ENCODE measurements at places on chromosomes 6 and 20.

DNA sequence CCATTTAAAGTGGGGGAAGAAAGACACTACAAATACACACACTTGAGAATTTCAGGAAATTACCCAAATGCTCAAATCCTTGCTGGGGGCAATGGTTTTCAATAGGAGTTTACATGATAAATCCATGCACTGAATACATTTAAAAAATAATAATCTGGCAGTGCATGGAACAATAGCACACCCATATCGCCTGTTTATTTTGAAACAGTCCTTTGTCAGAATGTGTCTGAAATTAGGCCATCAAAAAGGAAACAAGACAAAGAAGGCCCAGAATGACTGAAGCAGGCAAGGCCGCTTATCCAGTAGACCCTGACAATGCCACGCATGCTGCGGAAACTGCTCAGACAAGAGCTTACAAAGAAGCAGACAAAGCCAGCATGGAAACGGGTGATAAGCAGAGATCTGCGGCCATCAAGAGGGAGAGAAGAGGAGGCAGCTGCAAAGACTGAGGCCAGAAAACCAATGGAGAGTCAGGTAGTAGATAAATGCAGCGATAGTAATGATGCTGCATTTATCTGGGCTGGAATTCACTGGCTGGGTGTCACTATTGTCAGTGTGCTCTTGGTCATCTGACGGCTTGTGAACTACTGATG lies 211.9 kb upstream of the CNR1 start:
- DNase-seq: no peak

DNA sequence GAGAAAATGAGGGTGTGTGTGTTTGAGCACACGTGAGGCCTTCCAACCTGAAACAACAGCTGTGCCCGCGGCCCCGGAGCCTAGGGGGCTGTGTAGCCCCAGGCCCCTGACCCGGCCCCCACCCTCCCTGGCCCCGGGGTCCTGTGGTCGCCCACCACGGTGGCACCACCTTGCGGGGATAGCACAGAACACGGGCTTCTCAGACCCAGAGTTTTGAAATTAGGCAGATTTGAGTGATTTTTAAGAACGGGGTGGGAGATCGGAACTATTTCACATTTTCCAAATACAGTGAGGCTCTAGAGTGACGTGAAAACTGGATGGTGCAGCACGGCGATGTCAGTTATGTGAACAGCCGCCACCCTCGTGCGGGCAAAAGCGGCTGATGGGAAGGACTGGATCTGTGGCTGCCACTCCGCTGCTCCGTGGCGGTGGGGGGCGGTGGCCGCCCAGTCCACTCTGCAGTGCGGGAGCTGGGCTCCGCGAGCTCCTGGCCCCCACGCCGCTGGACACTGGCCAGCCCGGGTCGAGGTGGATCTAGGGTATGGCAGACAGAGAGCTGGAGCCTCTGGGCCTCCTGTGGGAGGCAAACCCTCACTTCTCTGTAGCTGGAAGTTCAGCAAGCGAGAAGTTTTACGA lies 17.3 kb upstream of the BHLHE23 start:
- no peak for DNase-seq

DNA sequence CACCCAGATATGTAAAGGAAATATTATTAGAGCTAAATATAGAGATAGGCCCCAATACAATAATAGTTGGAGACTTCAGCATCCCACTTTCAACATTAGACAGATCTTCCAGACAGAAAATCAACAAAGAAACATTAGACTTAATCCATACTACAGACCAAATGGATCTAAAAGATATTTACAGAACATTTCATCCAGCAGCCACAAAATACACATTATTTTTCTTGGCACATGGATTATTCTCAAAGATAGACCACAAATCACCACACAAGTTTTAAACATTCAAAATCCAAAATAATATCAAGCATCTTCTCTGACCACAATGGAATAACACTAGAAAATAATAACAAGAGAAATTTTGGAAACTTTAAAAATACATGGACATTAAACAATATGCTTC lies 1159.1 kb upstream of the CITED2 start:
- no peak for DNase-seq

- DNase-seq: no peak
Observed at GRCh38 chr6:157469378-157469777, 88.4 kb downstream of the ZDHHC14 start.

GRCh38 chr6:46651006-46651405 lies 1.6 kb downstream of the CYP39A1 start:
- DNase-seq: no peak

DNA sequence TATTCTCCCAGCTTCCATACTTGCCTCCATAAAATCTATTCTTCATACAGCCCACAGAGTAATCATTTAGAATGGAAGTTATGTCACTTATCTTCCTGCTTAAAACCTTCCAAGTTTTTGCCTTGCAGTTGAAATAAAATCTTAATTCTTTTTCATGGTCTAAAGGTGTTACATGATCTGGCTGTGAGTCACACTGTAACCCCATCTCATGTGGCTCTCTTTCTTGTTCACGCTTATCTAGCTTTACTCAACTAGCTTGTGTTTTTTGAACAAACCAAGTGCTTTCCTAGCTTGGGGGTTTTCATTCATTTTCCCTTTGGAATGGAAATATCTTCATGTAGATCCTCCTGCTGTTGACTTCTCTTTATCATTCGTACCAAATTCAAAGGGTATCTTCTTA lies 23.6 kb upstream of the THEMIS start:
- DNase-seq: no peak

DNA sequence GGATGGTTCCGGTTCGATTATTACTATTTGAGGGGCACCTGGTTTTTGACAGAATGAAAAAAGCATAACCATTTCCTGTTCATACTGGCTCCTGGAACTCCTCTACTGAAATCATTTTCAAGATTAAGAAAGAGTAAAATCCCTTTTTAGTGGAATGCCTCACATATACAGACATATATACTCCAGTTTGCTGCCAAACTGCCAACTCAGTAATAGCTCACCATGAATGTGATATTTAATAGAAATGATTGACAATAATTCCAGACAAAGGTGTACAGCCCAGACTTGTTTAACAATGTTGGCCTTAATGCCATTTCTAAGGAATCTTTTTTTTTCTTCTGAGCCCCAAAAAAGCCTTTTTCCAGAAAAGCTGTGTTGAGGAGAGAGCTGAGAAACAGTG lies 93.1 kb downstream of the JAG1 start:
- no peak for DNase-seq

DNA sequence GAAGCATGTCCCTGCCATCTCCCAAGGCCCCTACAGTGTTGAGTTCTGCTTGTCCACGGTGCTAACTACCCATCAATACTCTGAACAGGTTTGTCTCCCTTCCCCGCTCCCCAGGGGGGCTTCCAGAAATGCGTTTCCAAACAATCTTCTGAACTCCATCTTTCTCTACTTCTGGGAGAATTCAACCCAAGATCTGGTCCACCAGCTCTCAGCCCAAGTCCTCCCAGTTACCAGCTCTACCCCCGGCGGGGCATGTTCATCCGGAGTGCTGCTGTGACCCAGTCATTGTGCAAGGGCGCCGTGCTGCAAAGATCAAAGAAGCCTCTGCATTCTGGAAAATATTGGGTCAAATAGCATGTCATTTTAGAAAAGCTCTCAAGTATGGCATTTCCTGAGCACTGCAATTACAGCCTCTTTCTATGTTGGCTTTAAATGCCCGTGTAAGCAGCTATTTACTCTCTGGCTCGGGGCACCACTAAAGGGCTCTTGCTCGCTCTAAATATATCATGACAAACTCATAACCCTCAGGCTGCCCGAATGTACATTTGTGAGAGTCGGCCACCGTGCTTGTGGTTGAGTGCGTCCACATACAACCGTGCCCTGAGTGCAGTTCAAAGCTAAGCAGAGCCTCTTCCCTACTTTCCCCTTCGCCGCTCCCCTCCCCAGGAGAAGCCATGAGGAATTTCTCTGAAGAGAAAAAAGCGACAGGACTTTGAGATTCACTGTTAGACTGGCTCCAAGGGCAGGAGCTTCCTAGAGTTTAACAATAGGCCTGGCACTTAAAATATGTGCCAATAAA lies 71.6 kb downstream of the BANF2 start:
- DNase-seq: no peak
